ENCODE measurements at places on chromosomes 6 and 20. TPM values are rescaled to one million over a fixed set of nuclear protein-coding genes. Genes with fewer than 3 reads are reported as not detected.

Gene RNF182
- total RNA-seq = not detected

Gene SLC12A5
- not detected for total RNA-seq

Gene LTB
- 0.66 TPM for total RNA-seq

Gene HLA-DQB1
- 0.13 TPM for total RNA-seq

DNA sequence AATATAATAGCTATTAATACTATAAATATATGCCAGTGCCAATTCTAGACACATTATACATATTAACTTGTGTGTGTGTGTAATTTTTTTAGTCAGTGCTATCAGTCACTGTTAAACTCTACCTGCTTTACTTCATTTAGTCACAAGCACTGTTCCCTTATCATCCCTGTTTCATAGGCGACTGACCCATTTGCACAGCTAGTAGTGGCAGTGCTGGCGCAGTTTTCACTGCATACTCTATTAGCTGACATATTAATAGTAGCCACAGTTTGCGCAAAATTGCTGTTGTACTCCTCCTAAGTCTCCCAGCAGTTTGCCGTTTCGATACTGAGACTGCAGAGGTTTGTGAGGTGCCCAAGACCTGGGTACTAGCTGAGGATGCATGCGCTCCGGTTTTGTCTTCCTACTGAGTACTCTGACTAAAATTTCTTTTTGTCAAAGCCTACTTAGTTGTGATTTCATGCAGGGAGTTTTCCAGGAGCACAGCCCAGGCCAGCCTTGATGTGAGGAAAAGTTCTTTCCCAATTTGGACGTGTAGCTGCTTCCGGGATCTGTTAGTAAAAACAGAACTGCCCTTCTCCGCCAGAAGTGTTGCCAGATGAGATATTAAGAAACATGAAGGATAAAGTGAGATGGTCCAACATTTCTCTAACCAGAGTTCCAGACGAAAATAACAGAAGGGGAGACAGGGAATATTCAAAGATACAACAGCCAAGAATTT is 5.6 kb downstream of the BAG2 start:
- peak overlapping the region; percentile 38 for H3K27ac ChIP-seq
- peaks cover 3% of the 10 kb centered on the region for H3K36me3 ChIP-seq

DNA sequence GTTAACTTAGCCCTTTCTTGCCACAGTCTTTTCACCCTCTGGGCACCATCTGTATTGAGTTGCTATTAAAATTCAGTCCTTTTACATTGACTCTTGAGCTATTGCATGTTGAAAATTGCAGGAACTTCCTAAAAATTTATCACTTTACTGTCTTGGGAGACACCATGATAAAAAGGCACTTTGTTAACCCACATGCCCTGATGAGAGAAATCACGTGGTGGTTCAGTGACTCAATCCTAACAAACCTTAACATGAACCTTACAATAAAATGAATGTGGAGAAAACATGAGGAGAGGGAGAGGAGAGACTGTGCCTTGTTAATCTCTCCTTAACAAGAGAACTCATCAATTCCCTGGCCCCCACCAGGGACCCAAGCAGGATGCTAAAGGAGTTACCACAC is 30.8 kb downstream of the GSTA4 start:
- H3K36me3 ChIP-seq = no peaks in the 10 kb centered on the region
- no peak overlapping the region for H3K4me3 ChIP-seq
- H3K4me1 ChIP-seq = peaks cover 7% of the 10 kb centered on the region
- H3K27me3 ChIP-seq = no peaks in the 10 kb centered on the region

DNA sequence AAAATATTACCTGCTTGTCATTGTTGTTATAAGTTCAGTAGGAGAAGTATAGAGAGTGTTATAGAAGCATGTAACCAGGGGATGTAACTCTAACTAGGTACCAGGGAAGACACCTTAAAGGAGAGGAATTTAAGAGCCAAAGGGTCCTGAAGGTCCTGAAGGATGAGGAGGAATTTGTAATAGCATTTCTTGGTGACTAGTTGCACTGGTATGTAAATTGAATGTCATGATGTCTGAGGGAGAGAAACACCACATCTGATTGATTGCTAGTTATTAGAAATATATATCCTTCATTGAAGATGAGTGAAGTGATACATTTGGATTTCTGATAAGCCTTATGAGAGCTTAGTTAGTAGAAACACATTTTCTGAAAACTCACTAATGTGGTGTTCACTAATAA is 643.8 kb downstream of the RFPL4B start:
- H3K36me3 ChIP-seq = no peaks in the 10 kb centered on the region
- no peak overlapping the region for H3K27ac ChIP-seq
- no peaks in the 10 kb centered on the region for H3K4me1 ChIP-seq
- DNase-seq = no peak

DNA sequence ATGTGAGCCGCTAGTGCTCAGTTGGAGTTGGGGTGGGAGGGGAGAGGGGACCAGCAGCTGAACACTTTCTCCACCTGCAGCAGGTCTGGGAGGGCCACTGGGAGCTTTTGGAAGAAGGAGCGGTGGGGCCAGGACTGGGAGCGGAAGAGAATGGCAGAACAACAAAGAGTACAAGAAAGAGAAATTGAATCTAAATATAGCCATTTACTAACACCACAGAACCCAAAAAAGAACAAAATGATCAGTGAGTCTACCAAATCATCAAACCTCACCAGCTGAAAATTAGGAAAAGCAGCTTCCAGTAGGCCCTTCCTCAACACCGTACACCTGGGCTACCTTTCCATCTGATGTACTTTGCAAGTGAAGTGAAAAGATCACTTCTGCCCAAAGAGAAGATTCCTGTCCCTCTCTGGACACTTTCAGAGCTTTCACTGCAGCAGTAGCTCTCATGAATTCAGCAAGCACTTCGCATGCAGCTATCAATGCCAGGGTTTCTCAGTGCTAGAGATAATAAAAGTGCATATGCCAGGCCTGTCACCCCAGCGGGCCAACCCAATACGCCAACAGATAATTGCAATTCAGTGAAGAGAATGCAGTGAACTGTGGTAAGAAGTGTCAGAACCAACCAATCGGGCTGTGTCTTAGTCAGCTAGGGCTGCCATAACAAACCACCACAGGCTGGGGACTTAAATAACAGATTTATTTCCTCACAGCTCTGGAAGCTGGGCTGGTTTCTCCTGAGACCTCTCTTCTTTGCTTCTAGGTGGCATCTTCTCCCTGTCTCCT is 597 bp downstream of the LY86 start:
- no peak overlapping the region for H3K27ac ChIP-seq
- H3K27me3 ChIP-seq = no peaks in the 10 kb centered on the region
- DNase-seq = no peak
- no peak overlapping the region for H3K4me3 ChIP-seq
- H3K4me1 ChIP-seq = no peaks in the 10 kb centered on the region

GRCh38 chr6:145731447-145731846 is 3.9 kb downstream of the EPM2A start:
- no peak overlapping the region for H3K27ac ChIP-seq
- DNase-seq = no peak
- no peaks in the 10 kb centered on the region for H3K4me1 ChIP-seq
- H3K4me3 ChIP-seq = no peak overlapping the region
- H3K27me3 ChIP-seq = no peaks in the 10 kb centered on the region
